Myometrial cell (primary cell): ENCODE measurements at places on chromosomes 1 and 21. TPM values are rescaled to one million over a fixed set of nuclear protein-coding genes. Genes with fewer than 3 reads are reported as not detected.

Gene TMCO1
- total RNA-seq: 79.0 and 83.1 TPM in 2 replicates

Gene RBBP4
- 93.7 and 111 TPM in 2 replicates for total RNA-seq

Gene PALMD
- total RNA-seq: 0.29 and 1.1 TPM in 2 replicates

Gene SH2D1B
- 0.18 TPM in 1 of 2 replicates, not detected in the other for total RNA-seq

Gene KIF17
- total RNA-seq: under 0.01 and 1.9 TPM in 2 replicates

Gene PLEKHG5
- 8.5 and 8.9 TPM in 2 replicates for total RNA-seq

Gene ELF3
- total RNA-seq: not detected in 2 replicates

Gene MPZ
- total RNA-seq: 3.5 and 20.9 TPM in 2 replicates

Gene CAMK1G
- total RNA-seq: 7.1 and 15.9 TPM in 2 replicates

Gene FMO1
- total RNA-seq: not detected in 2 replicates

Gene C1QTNF12
- 1.1 TPM in 1 of 2 replicates, not detected in the other for total RNA-seq

Gene SPATA46
- not detected in 2 replicates for total RNA-seq

Gene REG4
- 0.89 TPM in 1 of 2 replicates, not detected in the other for total RNA-seq

Gene PADI1
- 1.9 TPM in 1 of 2 replicates, not detected in the other for total RNA-seq

Gene NR1I3
- not detected in 2 replicates for total RNA-seq

Gene ALDH9A1
- total RNA-seq: 135 and 139 TPM in 2 replicates

Gene OR6P1
- total RNA-seq: not detected in 2 replicates

Gene SPRR2E
- not detected in 2 replicates for total RNA-seq

Gene HLX
- 42.2 and 43.8 TPM in 2 replicates for total RNA-seq

Gene GSTM3
- 47.9 and 50.7 TPM in 2 replicates for total RNA-seq

Gene FALEC
- total RNA-seq: 0.86 TPM in 1 of 2 replicates, not detected in the other

Gene VWA1
- total RNA-seq: 12.2 and 13.3 TPM in 2 replicates

Gene CDK11A
- 6.9 and 11.8 TPM in 2 replicates for total RNA-seq

Gene RSPH1
- total RNA-seq: not detected in 2 replicates

Gene PTPRF
- total RNA-seq: 20.2 and 32.4 TPM in 2 replicates

Gene KRTAP7-1
- not detected in 2 replicates for total RNA-seq

Gene SLC5A9
- total RNA-seq: not detected in 2 replicates

Gene CYYR1
- total RNA-seq: not detected in 2 replicates

Gene RCAN3
- total RNA-seq: 14.9 and 20.8 TPM in 2 replicates

Gene S100A11
- 548 and 613 TPM in 2 replicates for total RNA-seq

Gene SPRR2F
- total RNA-seq: not detected in 2 replicates

Gene OR2G6
- total RNA-seq: not detected in 2 replicates

Gene DNASE2B
- 0.18 TPM in 1 of 2 replicates, not detected in the other for total RNA-seq

Gene CD84
- total RNA-seq: not detected in 2 replicates

Gene IQCC
- total RNA-seq: 1.4 and 2.1 TPM in 2 replicates
